ENCODE measurements at places on chromosomes 5 and 9.

- no peak for DNase-seq
These were observed 181.8 kb downstream of the CRB2 start for GRCh38 chr9:123537809-123538208.

DNA sequence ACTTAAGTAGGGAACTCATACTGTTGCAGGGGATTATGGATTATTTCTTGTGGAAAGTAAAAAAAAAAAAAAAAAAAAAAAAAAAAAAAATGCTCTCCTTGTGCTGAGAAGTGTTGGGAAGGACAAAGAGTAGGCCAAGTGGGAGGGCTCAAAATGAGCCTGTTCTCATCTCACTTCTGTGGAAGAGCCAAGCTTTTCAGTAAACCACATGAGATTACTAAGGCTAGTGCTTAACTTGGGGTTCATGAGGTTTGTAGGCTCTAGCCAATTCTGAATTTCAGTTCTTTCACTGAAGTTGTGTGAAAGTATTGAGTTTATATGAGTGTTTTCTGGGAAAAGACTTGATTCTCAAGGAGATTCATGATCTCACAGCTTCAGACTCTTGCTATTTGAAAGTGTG is 23.0 kb upstream of the CEP78 start:
- DNase-seq = no peak

DNA sequence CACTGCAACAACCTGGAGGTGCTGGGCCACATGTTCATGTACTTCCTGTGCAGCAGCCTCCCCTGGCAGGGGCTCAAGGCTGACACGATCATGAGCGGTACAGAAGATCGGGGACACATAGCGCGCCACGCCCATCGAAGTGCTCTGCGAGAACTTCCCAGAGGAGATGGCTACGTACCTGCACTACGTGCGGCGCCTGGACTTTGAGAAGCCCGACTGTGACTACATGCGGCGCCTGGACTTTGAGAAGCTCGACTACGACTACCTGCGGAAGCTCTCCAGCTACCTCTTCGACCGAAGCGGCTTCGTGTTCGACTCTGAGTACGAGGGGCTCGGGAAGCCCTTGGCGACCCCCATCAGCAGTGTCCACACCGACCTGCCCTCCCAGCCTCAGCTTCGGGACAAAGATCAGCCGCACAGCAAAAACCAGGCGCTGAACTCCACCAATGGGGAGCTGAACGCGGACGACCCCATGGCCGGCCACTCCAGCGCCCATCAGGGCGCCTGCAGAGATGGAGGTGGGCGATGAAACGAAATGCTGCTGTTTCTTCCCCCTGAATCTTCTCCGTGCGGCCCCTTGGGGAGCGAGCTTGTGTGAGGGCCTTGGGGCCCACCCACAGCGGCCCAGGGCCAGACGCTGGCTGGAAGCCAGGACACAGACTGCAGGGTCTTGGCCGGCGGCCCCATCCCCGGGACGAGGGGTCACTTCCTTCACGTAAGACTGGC is 56.5 kb downstream of the JAK2 start:
- DNase-seq = no peak

GRCh38 chr9:27888661-27889295 is 315.5 kb upstream of the C9orf72 start:
- DNase-seq = peak; percentile 53

DNA sequence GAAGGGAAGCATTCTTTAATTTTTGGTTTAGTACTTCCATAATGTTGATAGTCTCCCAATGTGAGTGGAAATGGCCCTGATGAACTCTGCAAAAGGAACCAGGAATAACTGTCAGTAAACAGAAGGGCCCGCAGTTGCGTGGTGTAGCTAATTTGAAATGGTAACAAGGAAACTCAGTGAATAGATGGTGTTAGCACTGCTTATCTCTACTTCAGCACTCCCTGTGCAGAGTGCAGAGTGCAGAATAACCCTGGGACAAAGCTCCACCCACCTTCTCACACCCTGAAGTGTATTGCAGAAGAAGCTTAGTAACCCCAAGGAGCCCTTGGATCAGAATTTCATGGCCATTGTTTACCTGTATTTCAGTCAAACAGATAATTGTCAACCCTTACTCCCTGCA is 158.9 kb downstream of the PCSK5 start:
- DNase-seq = no peak

- no peak for DNase-seq
These were observed 69.6 kb downstream of the MAN2A1 start for GRCh38 chr5:109759306-109759705.

DNA sequence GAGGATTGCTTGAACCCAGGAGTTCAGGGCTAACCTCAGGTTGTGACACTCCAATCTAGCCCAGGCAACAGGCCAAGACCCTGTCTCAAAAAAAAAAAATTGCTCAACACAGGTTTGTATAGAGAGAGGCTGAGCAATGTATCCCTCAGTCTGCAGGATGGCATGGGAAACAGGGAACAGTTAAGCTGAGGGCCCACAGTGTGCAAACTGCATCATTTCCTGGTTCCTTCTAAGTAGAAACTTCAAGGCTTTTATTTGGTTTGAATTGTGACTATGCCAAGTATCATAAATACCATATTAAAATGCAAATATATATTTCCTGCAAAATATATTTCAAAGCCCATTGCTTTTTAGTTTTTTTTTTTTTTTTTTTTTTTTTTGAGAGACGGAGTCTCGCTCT is 13.7 kb upstream of the ROPN1L start:
- no peak for DNase-seq

DNA sequence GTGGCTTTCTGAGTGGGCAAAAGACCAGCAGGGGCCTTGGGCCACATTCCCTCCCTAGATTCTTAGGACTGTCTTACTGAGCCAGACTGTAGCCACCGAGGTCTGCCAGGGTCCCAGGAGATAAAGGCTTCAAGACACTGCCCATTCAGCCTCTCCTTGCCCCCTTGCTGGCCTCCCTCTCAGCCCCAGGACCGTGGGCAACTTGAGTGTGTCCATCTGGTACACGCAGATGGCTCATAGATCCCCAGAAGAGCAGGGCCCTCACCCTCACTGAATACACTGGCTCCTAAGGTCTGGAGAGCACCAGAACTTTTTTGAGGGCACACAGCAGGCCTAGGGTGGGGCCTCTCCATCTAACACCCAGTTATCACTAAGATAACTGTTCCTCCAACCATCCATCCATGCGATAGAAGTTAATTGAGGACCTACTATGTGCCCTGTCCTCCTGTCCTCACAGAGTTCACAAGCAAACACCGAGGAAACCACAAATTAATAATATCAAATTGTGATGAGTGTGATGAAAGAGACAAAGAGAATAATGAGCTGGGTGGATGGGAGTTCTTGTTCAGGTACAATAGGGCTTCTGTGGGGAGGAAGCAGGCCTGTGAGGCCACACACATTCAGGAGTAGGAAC is 4.9 kb upstream of the PDGFRB start:
- no peak for DNase-seq

GRCh38 chr9:124779368-124780059 is 2.6 kb downstream of the OLFML2A start:
- DNase-seq = no peak

- DNase-seq = no peak
These were observed 455.4 kb downstream of the CAAP1 start for GRCh38 chr9:26437056-26437711.

GRCh38 chr9:116100711-116101121 is 52.9 kb upstream of the PAPPA start:
- DNase-seq = no peak

DNA sequence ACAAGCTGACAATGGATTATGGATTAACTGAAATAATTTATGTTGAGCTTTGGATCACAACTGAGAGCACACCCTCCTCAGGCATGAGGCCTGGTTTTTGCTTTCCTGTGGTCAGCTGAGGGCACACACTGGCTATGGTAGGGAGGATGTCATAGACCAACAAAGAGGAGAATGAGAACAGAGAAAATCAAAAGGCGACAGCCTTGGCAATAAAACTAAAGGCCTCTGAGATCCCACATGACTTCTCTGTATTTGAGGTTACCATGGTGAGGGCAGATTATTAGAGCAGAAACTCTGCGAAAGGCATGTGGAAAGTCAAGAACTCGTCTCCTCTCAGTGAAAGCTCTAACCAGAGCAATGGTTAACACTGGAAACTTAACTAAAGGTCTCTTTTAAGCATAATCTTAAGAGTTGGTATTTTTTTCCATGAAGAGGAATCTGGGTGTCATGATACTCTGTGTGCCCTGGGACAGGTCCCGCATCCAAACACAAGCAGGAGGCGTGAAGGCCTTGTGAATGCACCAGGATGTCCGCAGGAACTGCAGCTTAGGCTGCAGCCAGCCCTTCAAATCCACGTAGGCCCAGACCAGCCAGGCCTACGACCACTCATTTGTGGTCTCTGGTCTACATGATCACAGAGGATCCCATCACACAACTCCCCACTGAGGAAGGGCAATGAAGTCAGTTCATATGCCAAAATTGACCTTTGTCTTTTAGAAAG is 12.4 kb upstream of the MEIKIN start:
- no peak for DNase-seq

GRCh38 chr5:96963267-96963666 is 27.4 kb downstream of the LNPEP start:
- DNase-seq = no peak

- DNase-seq = no peak
These were observed 22.8 kb upstream of the F2R start for GRCh38 chr5:76693141-76693540.

DNA sequence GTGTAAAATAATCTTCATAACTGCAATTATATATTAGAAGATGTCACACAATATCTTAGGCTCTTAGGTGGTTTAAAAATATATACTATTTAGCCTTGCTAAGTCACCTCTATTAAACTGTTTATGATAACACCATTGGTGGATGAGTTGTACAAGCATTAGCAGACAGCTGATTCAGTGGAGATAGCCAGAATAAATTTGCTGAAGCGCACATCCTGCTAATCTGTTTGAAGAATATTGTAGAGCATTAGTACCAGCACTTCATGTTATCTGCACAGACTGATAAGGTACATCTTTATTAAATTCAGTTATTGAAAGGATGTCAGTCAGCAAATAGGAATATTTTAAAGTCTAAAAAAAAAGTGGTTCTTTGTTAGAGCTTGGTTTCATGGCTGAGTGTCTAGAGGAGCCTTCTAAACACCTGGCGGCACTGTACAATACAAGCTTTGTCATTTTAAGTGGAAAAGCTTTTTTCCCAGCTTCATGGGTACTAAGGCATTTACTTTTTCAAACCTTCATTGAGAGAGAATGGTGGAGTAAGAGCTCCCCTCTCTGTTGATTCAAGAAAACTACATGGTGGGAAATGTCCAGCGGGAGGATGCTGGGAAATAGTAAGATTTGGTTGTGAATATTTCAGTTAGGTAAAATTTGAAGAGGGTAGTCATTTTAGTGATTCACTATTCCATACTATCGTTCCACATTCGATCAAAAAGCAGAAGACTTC is 275.1 kb downstream of the SLF1 start:
- no peak for DNase-seq

DNA sequence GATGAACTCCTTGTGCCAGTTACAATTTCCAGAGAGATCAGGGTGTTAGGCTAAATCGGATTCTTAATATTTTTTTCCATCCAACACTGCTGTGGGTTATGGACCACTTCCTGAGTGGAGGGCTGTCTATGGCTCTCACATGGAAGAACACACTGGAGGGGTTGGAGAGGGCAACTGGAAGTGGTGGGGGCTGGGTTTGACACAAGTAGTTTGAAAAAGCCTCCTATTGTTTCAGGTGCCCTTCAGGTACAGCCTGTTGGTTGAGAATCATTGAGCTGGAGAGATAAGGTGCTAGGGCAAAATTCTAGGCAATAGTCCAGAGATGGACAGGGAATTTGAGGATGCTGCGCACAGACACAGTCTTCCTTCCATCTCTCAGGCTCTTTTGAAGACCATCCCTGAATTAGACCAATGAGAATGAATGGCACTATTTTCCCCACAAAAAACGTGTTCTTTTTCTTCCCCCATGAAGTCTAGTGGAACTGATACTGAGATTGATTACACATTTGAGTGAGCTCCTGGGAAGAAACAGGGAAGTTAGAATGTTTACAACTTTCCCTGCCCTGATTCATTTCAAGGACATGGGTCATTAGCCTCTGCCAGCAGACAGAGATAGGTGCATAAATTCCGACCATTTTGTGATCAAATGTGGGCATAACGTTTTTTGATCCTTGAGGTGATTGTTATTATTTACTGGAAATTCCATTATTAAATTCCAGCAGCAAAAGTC is 87.7 kb downstream of the ACER2 start:
- DNase-seq = no peak

GRCh38 chr9:6911901-6912638 is 154.3 kb downstream of the KDM4C start:
- no peak for DNase-seq

GRCh38 chr9:76444322-76444929 is 14.6 kb upstream of the GCNT1 start:
- DNase-seq = no peak

GRCh38 chr5:91118796-91119195 is 264.3 kb downstream of the ARRDC3 start:
- no peak for DNase-seq

DNA sequence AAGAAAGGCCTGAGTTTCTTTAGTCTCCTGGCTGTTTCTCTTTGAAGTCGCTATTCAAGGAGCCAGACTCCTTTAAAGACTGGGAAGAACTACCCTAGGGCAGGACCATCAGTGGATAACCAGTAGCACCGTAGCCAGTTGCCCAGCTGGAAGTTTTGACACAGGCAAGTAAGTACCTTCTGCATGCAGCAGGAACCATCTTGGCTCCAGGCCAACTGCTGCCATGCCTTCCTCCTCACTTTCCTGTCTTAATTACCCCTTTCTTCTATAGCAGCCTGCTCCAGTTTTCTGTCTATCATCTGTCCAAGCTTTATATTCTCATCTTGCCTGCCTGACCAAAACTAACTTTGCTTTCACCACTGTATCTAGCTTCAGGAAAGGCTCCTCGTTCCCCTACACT is 149.7 kb upstream of the SV2C start:
- DNase-seq = no peak

DNA sequence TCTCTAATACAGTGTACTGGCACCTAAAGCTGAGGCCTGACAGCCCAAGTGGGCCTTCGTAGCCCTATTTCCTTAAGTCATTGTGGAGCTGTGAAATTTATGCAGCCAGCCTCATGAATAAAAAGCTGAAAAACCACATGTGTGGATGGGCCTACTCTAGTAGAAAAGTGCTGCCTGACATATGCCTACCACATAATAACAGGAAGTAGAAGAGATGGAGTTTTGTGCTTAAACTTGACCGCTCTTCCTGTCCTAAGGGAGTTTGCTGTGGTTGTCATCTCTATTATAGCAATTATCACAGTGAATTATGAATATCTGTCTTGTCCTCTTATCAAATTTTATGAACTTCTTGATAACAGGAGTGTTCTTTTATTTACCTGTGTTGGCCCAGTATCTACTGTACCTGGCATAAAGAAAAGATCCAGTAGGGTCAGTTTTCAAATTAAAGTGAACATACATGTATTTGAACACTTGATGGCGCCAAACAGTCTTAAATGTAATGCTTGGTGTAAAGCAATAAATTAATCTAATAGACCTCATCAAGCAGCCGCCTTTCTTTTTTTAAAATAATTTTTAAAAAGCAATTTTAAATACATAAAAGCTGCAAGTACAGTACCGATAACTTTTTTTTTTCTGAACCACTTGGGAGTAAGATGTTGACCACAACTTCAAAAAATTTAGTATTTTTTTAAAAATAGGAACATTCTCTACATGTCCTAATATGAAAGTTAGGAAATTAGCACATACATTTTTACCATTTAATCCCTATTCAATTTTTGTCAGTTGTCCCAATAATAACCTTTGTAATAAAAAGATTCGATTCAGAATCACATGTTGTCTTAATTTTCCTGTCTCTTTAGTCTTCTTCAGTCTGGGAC is 51.0 kb downstream of the FKTN start:
- no peak for DNase-seq
